ENCODE measurements at places on chromosomes 1 and 21. TPM values are rescaled to one million over a fixed set of nuclear protein-coding genes. Genes with fewer than 3 reads are reported as not detected.

Gene TNFRSF25
- total RNA-seq, result 8.0 TPM

Gene ZNF695
- total RNA-seq, result 8.6 TPM

Gene TRIM63
- total RNA-seq, result 0.38 TPM

Gene BGLAP
- not detected for total RNA-seq

Gene STPG1
- 5.8 TPM for total RNA-seq

Gene HPCA
- not detected for total RNA-seq

All from mesangial cell (primary cell).